ENCODE measurements at places on chromosomes 3 and 15.

DNA sequence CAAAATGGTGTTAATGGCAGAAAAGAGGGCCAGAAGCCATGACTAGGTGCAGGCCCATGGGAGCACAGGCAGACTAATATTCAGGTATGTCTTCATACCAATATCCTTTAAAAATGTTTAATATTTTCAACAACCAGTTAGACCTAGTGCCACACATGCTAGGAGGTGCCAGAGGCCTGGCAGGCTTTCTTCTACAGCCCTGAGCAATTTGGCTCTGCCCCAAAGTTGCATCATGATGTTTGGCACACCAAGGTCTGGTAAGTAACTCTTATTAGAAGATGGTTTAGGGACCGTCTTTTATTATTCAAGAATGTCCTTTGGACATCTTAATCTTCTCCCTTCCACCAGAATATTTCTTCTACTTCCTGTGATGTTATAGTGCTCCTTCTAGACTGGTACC is 34.8 kb downstream of the MITF start:
- no peak for DNase-seq

GRCh38 chr15:73781038-73781925 is 28.1 kb upstream of the INSYN1 start:
- DNase-seq = no peak

- DNase-seq = no peak
Observed at GRCh38 chr3:196643201-196643749, 3.8 kb downstream of the NRROS start.

DNA sequence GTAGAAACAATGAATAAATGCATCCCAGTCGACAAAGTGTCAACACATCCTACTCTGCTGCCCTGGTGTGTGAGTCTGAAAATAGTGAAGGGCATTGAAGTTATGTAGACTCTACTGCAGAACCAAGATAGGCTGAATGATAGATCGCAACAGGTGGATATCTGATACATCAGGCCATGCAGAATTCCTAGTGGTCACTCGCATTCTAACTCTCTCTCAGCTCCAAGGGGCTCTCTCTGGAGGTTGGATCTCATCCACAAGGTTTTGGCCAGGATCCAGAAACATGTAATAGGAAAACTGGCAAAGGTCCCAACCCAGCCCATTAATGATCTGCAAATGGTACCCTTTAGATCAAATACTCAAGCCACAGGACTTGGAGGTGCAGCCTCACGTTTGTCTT is 514.1 kb downstream of the MAGI1 start:
- DNase-seq = no peak

GRCh38 chr15:72540606-72541237 is 66.6 kb downstream of the ARIH1 start:
- no peak for DNase-seq

- no peak for DNase-seq
Observed at GRCh38 chr15:37581866-37582532, 352.4 kb upstream of the TMCO5A start.

GRCh38 chr3:177694951-177695350 is 497.7 kb upstream of the TBL1XR1 start:
- no peak for DNase-seq

DNA sequence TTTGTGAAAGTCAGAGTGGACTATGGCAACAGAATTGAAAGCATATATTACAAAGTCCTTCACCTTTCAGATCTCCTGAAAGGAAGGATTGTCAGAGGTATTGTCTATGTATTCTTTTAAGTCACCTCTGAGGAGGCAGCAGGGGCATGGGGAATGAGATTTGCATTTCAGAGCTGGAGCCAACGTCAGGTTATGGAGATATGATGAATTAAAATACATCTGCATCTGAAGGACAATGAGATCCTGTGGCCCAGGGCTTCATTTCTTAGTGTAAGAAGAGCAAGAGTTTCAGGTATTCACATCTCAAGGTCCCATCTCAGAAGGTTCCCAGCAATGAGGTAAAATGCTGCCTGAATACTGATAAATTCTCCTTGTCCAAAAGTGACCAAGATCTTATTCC is 695.8 kb downstream of the TUSC7 start:
- DNase-seq = no peak

GRCh38 chr15:32649342-32649741 is 7.8 kb downstream of the SCG5 start:
- DNase-seq = no peak

DNA sequence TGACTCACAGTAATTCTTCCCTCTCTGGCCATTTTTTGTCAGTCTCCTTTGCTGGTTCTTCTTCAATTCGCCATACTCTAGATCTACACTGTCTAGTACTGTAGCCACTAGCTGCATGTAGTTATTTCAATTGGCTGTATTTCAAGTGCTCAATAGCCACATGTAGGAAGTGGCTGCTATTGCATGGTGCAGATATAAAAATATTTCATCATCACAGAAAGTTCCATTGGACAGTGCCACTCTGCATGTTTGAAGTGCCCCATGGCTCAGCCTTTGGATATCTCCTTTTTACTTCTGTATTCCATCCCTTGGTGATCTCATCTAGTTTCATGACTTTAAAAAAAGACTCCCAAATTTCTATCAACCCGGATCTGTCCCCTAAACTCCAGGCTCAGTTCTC is 22.1 kb downstream of the PPP2R3A start:
- DNase-seq = no peak

GRCh38 chr3:42535981-42536784 is 33.7 kb downstream of the VIPR1 start:
- no peak for DNase-seq

Data from activated CD4-positive, CD25-positive, alpha-beta regulatory T cell treated with anti-CD3 and anti-CD28 coated beads, Interleukin-2, amount 50 U/mL, for 16 hours (primary cell).